Neural crest cell (in vitro differentiated cells): ENCODE measurements at places on chromosomes 3 and 15. TPM values are rescaled to one million over a fixed set of nuclear protein-coding genes. Genes with fewer than 3 reads are reported as not detected.

GOLGA8G gene
- not detected in 2 replicates for total RNA-seq

- peak; percentile 13 for DNase-seq
Observed at GRCh38 chr3:71130471-71131374, 452.8 kb downstream of the FOXP1 start.

DNA sequence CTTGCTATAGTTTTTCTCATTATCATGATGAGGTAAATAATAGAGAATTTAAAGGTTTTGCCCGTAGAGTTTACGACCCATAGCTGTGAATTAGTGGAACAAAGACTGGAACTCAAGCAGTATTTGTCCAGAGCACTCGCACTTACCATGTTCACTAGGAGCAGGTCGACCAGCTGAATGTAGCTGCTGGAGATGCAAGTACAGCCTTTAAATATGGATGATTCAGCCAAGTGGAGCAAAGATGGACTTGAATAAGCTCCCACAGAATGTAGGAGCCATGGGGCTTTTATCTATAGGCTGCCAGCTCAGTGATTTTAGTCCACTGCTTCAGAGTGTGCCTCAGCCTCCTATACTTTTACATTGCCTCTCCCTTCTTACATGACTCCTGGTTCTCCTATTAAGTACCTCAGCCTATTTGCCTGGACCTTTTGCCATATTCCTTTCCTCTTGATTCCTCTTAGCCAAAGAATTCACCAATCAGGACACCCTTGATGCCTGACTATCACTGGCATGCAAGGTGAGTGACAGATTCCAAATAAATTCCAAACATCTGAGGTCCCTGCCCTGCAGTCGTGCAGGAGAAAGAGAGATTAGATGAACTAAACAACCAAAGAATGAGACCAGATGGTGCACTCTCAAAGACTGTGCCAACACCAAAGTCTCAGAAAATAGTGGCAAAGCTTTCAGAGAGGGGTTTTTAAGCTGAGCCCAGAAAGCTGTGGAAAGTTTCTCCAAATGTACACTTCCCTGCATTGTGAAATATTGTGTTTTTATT, 3.9 kb downstream of the MKRN3 start:
- DNase-seq: no peak

GRCh38 chr3:34533451-34533850, 735.0 kb downstream of the PDCD6IP start:
- DNase-seq: no peak

VIPR1 gene
- 0.63 TPM in 1 of 2 replicates, not detected in the other for total RNA-seq

DNA sequence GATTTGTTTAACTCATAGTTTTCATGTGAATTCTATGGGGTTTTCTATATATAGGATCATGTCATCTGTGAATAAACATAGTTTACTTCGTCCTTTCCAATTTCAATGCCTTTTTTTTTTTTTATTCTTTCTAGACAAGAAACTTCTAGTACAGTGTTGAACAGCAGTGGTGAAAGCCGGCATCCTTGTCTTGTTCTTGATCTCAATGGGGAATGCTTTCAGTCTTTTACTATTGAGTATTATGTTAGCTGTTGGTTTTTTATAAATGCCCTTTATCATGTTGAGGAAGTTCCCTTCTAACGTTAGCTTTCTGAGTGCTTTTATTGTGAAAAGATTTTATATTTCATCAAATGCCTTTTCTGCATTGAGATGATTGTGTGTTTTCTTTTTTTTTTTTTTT, 69.0 kb downstream of the SLMAP start:
- no peak for DNase-seq

TGM4 gene
- not detected in 2 replicates for total RNA-seq

- no peak for DNase-seq
Observed at GRCh38 chr3:190105876-190106275, 14.8 kb downstream of the P3H2 start.

SEMA3F gene
- 4.2 and 5.8 TPM in 2 replicates for total RNA-seq

ZNF860 gene
- total RNA-seq: 0.27 and 0.56 TPM in 2 replicates

GRCh38 chr15:40046721-40047414, 7.9 kb upstream of the SRP14 start:
- no peak for DNase-seq

NR1D2 gene
- total RNA-seq: 8.6 and 10.0 TPM in 2 replicates

DNA sequence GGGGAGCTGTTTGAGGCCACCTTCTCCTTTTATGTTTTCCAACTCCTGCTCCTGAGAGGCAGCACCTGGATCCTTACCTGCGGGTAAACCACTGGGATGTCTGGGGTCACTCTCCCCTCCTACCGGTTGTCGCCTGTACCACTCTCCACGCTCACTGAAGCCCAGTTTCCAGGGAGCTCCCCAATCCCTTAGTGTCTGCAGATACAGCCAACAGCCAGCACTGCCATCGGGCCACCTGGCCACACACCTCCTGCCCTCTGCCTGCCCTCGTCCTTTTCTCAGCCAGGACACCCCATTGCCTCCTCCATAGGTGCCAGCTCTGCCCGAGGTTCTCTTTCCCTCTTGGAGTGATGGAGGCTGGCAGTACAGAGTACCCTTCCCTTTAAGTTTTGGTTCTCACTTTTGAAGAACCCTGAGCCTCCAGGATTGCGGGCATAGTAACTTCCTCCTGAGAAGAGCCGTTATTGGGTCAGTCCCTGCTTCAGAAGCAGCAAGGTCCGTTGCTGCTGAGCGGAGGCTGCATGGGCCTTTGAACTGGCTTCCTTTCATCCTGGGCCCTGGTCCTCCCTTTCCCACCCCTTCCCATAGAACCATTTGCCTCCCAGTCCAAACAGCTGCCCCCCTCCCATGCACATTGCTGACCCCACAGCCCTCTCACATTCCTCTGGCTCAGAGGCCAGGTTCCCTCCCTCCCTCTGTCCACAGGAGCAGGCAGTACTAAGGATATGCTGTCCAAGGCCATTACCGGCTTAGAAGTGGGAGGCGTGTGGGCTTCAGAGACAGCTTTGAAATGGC, 30.9 kb downstream of the ARNT2 start:
- DNase-seq: no peak

ARGFX gene
- total RNA-seq: not detected in 2 replicates

GRCh38 chr3:142724682-142725356, 985 bp downstream of the TRPC1 start:
- no peak for DNase-seq

ALS2CL gene
- total RNA-seq: 0.16 and 0.26 TPM in 2 replicates

CHRD gene
- total RNA-seq: 3.2 and 4.0 TPM in 2 replicates

DNA sequence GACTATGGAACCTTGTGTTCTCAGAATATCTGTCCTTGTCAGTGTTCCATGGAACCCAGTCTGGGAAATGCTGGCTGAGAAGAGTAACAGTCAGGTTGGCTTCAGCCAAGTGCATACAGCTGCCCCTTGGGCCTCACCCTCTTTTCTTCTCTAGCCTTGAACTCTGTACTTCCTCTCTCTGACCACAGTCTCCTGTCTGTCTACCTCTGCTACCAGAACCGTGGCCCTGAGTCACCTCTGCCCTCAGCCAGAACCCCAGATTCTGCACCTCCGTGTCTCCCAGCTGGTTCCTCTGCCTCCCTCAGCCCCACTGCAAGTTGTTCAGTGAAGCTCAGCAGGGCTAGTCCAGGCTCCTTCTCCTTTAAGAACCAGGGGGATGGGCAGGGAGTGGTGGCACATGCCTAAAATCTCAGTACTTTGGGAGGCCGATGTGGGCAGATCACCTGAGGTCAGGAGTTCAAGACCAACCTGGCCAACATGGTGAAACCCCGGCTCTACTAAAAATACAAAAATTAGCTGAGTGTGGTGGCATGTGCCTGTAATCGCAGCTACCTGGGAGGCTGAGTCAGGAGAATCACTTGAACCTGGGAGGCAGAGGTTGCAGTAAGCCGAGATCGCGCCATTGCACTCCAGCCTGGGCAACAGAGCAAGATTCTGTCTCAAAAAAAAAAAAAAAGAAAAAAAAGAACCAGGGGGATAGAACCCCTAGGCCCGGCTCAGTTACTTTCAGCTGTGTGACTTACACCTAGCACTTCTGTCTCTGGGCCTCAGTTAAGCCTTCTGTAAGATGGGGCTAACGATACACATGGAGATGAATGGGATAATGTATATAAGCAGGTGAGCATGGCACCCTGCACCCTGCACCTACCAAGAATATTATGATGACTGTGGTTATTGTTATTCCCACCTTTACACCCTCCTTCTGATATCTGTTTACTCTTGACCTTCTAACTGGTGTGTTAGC, 24.3 kb upstream of the TATDN2 start:
- no peak for DNase-seq

DNA sequence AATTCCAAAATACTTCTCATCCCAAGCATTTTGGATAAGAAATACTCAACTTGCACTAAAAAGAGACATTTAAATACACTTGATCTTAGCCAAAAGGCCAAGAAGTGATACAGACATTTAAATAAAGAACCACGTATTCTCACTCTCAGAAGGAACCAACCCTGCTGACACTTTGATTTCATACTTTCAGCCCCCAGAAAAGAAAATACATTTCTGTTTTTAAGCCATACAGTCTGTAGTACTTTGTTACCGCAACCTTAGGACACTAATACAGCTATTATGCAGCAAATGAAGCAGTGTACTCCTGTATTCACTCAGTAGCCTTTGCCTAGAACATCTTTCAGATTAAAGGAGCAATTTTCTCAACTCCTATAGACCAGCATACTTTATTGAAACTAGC, 86.7 kb downstream of the TBC1D5 start:
- no peak for DNase-seq

DNA sequence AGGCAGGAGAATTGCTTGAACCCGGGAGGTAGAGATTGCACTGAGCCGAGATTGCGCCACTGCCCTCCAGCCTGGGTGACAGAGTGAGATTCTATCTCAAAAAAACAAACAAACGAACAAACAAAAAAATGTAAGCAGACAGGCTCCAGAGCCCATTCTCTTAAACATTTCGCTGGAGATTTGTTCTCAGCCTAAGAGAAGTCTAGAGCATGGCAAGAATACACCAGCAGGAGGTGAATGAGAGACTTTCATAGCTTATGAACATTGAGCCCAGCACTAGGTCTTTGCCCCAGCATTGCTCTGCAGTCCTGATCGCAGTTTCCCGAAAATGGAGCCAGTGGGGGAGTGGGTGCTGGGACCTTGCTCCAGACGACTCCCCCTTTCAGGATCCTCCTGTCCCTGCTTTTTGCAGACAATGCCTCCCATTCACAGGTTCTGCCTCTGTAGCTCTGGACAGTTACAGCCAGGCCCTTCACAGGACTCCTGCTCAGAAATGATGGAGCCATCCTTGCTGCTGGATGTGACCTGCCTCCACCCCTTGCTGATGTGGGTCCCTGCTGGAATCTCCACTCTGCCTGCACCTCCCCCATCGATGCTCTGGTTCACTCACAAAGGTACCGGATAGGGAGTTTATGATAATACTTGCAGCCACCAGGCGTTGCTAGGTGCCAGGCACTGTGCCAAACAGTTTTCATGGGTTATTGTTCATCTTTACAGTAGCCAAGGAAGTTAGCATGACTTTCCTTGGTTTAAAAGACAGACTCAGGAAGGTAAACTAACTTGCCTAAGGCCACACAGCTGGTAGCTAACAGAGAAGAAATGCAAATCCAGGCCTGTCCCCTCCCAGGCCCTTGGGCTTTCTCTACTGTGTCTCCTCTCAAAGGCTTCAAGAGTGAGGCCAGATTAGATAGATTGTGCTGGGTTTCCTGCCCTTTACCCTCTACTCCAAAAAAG, 329.7 kb upstream of the TLE3 start:
- no peak for DNase-seq

- DNase-seq: no peak
Observed at GRCh38 chr15:94745371-94745770, 514.0 kb downstream of the MCTP2 start.

DNA sequence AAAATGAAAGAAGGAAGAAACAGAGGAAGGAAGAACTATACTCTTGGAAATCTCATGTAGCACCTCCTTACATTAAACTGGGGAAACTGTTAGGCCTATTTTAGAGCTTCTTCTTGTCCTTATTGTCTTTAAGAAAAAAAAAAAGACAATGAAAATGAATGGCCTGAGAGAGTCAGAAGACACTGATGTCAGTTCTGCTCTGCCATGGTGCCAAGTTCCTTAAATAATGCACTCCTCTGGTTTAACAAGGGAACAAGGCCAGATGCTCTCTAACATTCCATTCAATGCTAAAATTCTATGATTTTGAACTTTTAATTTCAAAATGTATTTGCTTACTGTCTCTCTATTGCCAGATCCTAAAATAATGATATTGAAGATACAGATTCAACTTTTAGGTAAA, 4.4 kb upstream of the MBNL1 start:
- no peak for DNase-seq

GRCh38 chr3:15426579-15427118, 695 bp downstream of the METTL6 start:
- no peak for DNase-seq

QARS1 gene
- total RNA-seq: 348 and 382 TPM in 2 replicates

MITF gene
- 2.0 and 2.7 TPM in 2 replicates for total RNA-seq

DNA sequence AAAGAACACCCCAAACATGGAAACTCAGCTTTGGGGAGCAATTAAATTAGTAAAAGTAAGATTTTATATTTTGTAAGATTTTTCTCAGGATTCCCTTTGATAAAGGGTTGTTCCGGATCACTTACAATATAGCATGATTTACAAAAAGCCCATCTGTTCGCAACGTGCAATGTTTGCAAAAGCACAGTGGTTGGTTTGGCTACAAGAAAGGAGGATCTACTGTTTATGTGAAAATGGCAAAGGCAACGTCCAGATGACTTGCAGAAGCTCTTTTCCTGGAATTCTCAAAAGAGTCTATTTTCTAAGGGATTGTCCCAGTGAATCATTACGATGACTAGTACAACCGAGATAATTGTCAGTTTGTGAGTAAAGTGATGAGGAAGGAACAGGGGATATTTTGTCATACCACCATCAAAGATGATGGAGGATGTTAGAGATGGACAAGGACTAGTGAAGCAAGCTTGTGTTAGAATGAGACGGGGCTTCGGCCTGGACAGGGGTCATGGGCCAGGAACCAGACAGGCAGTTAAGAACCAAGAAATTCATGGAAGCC, 71.6 kb downstream of the CRYGS start:
- DNase-seq: no peak

GRCh38 chr3:54988838-54989630, 61.2 kb upstream of the LRTM1 start:
- DNase-seq: no peak

DNA sequence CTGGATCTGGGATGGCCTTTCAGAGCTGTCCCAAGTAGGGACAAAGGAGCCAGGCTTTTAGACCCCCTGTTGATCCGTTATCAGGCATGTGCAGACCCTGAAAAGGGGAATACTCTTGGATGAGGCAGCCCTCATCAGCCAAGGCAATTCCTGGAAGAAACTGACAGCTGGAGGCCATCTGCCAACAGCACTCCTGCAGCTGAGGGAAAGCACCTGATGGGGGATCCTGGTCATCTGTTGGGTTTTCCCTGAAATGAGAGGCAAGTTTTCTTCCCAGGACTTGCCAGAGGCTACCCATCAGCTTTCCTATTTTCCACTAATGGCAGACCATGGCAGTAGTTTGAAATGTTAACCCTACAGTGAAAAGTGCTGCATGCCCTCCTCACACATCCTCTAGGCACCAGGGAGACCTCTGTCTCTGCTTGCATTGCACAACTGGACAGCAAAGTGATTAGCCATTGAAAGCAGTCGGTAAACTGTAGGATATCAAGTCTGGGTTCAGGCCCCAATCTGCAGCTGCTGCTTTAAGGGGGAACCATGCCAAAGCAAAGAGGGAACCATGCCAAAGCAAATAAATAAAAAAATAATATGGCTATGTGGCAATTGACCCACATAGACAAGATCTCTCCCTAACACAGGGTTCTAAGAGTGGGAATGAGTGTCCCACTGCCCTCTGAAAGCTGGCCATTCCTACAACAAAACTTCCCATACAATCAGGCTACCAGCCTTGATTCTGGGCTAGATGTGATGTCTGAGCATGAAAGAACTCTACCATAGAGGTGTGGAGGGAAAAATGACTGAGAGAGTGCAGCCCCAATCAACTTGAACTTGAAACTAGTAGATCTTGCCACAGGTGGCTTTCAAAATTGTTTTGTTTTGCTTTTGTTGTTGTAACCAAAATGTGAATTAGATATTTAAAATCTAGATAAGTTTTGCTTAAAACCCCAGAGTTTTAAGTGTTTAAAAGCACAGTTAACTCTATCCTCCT, 232.0 kb upstream of the STT3B start:
- DNase-seq: no peak
